Adipocyte (in vitro differentiated cells): ENCODE measurements at places on chromosomes 16 and 17.

GRCh38 chr16:63744077-63744874 lies 1377.6 kb downstream of the CDH11 start:
- DNase-seq: no peak

- no peak for DNase-seq
Measured at GRCh38 chr17:50256826-50257618, 17.2 kb upstream of the TMEM92 start.

- peak; percentile 83 for DNase-seq
Measured at GRCh38 chr17:68399638-68400403, 57.5 kb downstream of the WIPI1 start.

GRCh38 chr17:74999523-74999922 lies 12.1 kb downstream of the CDR2L start:
- no peak for DNase-seq

DNA sequence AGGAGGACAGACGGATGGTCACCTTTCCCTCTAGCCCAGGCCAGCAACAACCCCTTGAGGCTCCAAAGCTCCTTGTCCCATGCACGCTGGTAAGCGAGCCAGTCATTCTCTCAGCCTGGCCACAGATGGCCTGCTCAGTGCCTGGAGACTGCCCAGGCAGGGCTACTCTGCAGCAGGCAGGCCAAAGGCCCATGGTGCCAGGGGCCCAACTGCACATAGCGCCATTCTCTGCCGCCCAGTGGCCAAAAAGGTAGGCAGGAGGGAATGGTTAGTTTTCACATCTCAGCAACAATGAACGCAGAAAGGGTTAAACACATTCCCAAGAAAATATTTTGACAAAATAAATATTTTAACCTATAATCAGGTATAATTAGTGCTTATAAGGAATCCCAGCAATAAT lies 7.7 kb upstream of the SREBF1 start:
- DNase-seq: no peak

GRCh38 chr16:75317101-75317522 lies 65.7 kb upstream of the BCAR1 start:
- no peak for DNase-seq

DNA sequence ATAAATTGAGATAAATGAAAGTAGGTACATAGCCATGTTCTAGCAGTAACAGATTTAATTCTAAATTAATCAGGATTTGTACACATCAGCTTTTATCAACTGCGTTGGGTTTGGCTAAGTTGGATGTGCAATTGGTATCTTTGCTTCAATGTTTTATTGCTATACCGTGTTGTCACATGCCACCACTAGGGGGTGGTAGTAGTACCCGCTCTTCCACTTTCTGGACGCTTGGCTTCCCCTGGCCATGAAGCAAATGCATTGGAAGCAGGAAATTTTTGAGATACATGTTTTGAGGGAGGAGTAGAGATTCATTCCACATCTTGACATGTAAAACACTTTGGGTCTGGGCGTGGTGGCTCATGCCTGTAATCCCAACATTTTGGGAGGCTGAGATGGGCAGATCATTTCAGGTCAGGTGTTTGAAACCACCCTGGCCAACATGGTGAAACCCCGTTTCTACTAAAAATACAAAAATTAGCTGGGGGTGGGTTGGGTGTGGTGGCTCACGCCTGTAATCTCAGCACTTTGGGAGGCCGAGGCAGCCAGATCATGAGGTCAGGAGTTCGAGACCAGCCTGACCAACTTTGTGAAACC lies 58.6 kb downstream of the EMP2 start:
- peak; percentile 76 for DNase-seq

GRCh38 chr16:89370081-89370511 lies 120.3 kb downstream of the ANKRD11 start:
- peak; percentile 63 for DNase-seq

DNA sequence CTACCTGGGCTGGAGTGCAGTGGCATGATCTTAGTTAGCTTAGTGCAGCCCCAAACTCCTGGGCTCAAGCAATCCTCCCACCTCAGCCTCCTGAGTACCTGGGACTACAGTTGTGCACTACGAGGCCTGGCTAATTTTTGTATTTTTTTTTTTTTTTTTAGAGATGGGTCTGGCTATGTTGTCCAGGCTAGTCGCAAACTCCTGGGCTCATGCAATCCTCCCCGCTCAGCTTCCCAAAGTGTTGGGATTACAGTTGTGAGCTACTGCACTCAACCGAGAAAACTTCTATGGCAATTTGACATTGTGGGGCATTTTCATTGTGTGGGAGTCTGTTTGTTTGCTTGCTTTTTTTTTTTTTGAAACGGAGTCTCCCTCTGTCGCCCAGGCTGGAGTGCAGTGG lies 30.0 kb downstream of the CRISPLD2 start:
- DNase-seq: no peak

DNA sequence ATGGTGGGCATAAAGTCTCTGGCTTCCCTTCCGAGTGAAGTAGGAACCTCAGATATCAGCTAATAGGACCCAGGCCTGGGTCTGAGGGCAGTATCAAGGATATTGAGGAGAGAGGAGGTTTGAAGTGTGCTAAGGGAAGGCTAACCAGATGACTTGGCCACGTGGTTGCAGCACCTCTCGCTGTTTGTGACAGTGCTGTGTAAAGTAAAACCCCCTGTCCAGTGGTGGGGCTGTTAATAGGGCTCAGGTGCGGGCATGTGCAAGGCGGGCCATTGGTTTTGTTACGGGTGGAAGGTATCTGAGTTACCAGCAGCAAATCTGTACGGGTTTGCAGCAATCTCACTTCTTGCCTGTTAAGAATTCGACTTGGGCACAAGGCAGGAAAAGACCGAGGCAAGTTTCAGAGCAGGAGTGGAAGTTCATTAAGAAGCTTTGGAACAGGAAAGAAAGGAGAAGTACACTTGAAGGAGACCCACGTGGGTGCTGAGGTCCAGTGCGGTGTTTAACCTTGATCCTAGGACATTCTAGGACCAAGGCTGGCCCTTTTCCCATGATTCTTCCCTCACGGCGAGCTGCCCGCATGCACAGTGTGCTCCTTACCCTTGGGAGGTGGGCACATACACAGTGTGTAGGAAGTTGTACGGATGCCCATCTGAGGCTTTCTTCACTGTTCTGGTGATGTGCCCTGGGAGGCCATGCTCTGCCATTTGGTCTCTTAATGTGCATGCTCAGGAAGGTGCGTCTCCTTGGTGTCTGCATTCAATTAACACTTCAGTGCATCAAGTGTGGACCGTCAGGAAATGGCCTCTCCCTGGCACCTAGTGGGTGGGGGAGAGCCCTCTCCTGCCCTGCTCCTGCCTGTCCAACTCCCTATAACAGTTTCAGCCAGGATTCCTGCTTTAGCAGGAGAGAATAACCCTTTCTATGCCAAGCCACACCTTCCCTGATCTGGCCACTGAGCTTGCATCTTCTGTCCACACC lies 20.3 kb downstream of the SGF29 start:
- DNase-seq: no peak

DNA sequence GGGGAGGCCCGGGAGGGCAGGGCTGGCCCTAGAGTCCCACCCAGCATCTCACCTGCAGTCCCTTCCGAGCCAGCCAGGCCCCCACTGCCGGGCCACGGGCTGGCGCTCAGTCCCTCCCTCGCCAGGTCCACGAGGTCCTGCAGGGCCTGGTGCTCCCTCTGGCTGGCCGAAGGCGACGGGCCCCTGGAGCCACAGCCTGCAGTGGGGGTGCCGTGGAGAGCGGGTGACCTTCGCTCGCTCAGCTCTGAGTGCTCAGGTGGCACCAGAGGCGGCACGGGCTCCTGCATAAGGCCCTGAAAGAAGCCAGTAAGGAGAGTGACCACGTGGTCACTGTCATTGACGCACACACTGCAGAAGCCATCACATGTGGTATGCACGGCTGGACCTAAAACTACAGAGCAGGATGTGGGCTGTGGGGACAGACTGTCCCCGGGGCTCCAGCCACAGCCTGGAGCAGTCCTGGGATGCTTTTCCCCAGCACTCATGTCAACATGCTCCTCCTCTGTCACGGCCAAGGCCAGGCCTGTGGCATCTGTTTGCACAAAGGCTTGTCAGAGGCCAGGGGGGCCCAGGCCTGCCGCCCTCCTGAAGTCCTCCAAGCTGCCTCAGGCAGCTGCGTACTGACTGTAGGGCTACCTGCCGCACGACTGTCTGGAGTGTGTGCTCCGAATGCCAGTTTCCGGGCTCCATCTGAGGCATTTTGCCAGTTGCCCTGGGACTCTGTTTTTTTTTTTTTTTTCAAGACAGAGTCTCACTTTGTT lies 15.1 kb downstream of the SLX4 start:
- DNase-seq: no peak

GRCh38 chr17:17366941-17367875 lies 64.0 kb downstream of the NT5M start:
- no peak for DNase-seq

DNA sequence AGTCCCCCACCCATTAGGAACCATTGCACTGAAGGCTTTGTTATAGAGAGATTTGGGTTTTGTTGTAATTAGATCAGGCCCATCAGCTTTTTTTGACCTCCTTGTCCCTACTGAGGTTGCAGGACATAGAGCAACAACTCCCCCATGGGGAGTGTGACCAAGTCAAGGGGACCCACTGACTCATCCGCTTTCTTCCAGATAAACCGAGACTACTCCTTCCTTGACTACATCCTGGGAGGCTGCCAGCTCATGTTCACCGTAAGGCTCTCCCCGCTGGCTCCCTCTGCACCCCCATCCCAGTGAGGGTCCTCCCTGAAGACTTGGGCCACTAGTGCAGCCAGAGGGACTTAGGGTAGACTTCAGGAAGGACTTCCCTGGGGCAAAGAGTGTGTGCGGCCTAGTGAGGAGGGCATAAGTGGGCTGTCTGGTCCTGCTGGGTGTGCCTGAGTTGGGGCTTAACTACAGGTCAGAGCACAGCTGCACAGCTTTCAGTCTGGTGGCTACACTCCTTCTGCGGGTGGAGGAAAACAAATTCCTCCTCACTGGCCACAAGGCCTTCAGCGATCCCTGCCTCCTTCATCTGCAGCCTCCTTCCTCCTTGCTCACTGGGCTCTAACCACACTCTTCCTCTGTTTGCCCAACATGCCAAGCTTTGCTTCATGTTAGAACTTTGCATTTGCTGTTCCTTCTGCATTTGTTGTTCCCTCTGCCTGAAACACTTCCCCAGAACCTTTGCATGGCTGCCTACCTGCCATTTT lies 31.0 kb downstream of the CPNE2 start:
- no peak for DNase-seq

GRCh38 chr16:75083813-75084212 lies 32.8 kb downstream of the LDHD start:
- no peak for DNase-seq

GRCh38 chr16:57413301-57413730 lies 8.7 kb downstream of the CCL17 start:
- DNase-seq: no peak

DNA sequence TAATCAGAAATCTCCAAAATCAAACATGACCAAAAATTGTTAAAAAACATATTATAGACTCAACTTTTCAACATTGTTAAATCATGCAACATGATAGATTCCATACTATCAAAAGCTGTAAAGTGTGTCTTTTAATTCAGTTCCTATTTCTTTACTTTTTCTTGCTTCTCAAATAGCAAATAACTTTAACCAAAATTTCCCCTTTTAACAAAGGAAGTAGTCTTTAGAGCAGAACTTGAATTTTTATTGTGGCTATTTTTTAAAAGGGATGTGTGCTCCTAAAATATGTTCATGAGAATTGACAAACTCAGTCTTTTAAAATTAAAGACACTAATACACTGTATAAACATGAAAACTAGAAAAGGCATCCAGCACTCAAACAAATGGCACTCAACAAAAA lies 49.1 kb downstream of the SPAG9 start:
- DNase-seq: no peak

- DNase-seq: no peak
Measured at GRCh38 chr16:86214326-86215232, 295.7 kb upstream of the FOXF1 start.

DNA sequence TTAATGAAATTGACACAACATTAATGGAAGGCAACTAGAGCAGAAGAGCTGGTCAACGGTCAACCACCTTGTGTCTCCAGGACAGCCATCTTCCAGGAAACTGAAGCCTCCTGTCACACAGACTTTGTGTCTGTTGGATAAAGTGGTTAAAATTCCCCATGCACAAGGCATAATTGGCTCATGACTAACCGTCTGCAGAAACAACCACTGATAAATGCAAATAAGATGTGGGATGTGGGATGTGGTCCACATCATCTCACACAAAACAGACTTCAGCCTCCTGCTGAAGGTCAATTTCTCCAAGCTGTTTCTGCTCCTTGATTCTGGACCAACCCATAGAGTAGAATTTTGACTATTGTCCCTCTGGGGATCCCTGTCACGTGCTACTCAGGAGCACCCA lies 26.9 kb upstream of the XYLT1 start:
- peak; percentile 23 for DNase-seq
